ENCODE measurements at places on chromosomes 12 and 14. TPM values are rescaled to one million over a fixed set of nuclear protein-coding genes. Genes with fewer than 3 reads are reported as not detected.
A peak's percentile ranks its signal among the peaks of the same experiment; 100 is the strongest.

The SMCO2 gene
- total RNA-seq: not detected

The STYK1 gene
- 0.21 TPM for total RNA-seq

The PLD4 gene
- total RNA-seq: not detected

The MUCL1 gene
- total RNA-seq: not detected

The ITGA7 gene
- total RNA-seq: 246 TPM

- H3K27ac ChIP-seq: no peak overlapping the region
- no peak for DNase-seq
- H3K27me3 ChIP-seq: no peaks in the 10 kb centered on the region
- no peak overlapping the region for H3K4me3 ChIP-seq
- H3K36me3 ChIP-seq: no peaks in the 10 kb centered on the region
These were observed 116.6 kb downstream of the SLC35F4 start for GRCh38 chr14:57749267-57749666.

- H3K27ac ChIP-seq: no peak overlapping the region
- DNase-seq: no peak
- no peak overlapping the region for H3K4me3 ChIP-seq
These were observed 2.7 kb upstream of the RPS6KA5 start for GRCh38 chr14:91063119-91063518.

- peak overlapping the region; percentile 23 for H3K4me3 ChIP-seq
- H3K36me3 ChIP-seq: peaks cover 38% of the 10 kb centered on the region
- DNase-seq: no peak
- H3K27me3 ChIP-seq: no peaks in the 10 kb centered on the region
- H3K27ac ChIP-seq: peak overlapping the region; percentile 95
- peaks cover 47% of the 10 kb centered on the region for H3K4me1 ChIP-seq
These were observed 8.2 kb downstream of the SPRYD3 start for GRCh38 chr12:53070877-53071492.

GRCh38 chr12:84183576-84183975 lies 729.0 kb downstream of the SLC6A15 start:
- no peak overlapping the region for H3K4me3 ChIP-seq
- H3K36me3 ChIP-seq: no peaks in the 10 kb centered on the region
- no peak overlapping the region for H3K27ac ChIP-seq

DNA sequence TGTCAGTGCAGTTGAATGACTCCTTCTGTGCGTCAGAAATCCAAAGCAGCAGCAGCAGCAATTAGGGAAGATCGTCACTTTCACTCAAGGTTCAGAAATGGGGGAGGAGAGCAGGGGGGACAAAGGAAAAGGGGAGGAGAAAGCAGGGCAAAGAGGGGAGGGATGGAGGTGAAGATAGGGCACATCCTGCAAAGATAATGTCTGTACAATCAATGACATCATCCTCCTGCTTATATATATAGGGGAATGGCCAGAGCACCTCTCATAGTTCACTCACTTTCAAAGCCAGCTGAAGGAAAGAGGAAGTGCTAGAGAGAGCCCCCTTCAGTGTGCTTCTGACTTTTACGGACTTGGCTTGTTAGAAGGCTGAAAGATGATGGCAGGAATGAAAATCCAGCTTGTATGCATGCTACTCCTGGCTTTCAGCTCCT lies at the start of gene NTS:
Gene NTS (plus strand): TSS at position 265 of the 431 bp plus-strand sequence. CDS start 109 bp downstream, at position 374.
- H3K4me3 ChIP-seq: no peak within 1 kb of the TSS
- H3K4me1 ChIP-seq: no peaks in the 10 kb centered on the region
- H3K27ac ChIP-seq: no peak within 1 kb of the TSS
- H3K27me3 ChIP-seq: no peaks in the 10 kb centered on the region
- no peak for DNase-seq

- no peak overlapping the region for H3K27ac ChIP-seq
- no peak for DNase-seq
- no peak overlapping the region for H3K4me3 ChIP-seq
- H3K27me3 ChIP-seq: no peaks in the 10 kb centered on the region
- peaks cover 17% of the 10 kb centered on the region for H3K36me3 ChIP-seq
- H3K4me1 ChIP-seq: peaks cover 10% of the 10 kb centered on the region
These were observed 20.9 kb downstream of the FBXW8 start for GRCh38 chr12:116931665-116932064.

DNA sequence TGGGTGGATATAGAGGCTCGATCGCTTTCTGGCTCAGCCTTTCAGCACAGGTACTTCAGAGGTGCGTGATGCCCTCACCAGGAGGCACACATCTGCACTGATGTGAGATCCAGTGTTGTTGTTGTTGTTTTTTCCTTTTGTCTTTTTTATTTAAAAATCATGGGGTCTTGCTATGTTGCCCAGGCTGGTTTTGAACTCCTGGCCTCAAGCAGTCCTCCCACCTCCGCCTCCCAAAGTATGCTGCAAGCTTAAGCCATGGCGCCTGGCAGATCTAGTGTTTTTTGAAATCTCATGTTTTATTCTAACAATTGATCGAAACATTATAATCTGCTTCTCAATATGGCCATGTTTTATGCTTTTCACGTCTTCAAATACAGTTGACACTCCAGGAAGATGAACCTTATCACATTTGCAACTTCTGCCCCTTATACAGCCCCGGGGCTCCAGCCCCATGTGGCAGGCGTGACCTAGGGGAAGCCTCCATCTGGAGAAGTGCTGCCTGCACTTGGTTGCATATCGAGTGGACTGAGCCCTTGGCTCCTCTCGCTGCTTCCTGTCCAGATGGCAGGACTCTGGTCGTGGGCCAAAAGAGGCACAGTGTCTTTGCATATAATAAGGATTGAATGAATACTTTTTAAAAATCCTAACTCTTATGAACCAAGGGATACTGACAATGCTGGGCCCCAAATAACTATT lies 71.7 kb downstream of the TRAF3 start:
- H3K27ac ChIP-seq: no peak overlapping the region
- H3K27me3 ChIP-seq: no peaks in the 10 kb centered on the region
- peak; percentile 63 for DNase-seq
- H3K4me3 ChIP-seq: peak overlapping the region; percentile 45
- H3K36me3 ChIP-seq: no peaks in the 10 kb centered on the region
